HCT116 (cell line): ENCODE measurements at places on chromosomes 2 and 18. TPM values are rescaled to one million over a fixed set of nuclear protein-coding genes. Genes with fewer than 3 reads are reported as not detected.

DNA sequence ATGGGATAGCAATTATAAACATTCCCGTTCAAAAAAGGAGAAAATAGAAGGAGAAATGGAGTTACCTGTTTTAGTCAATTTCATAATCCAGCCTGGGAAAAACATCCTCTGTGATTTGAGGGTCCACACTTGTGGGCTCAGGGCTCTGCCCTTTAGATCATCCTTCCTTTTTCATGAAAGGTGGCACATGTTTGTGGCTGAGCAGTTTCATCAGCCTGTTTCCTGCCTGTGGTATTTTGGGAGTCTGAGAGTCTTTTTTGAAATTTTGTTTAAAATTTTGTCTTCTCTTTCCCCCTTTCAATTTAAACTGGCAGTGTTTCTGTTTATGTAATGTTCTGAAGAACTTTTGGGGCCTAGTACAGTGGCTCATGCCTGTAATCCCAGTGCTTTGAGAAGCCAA lies 84.0 kb downstream of the KIAA1328 start:
- H3K27ac ChIP-seq: no peak overlapping the region
- DNase-seq: no peak
- H3K27me3 ChIP-seq: no peaks in the 10 kb centered on the region
- H3K36me3 ChIP-seq: no peaks in the 10 kb centered on the region
- no peaks in the 10 kb centered on the region for H3K4me1 ChIP-seq

DNA sequence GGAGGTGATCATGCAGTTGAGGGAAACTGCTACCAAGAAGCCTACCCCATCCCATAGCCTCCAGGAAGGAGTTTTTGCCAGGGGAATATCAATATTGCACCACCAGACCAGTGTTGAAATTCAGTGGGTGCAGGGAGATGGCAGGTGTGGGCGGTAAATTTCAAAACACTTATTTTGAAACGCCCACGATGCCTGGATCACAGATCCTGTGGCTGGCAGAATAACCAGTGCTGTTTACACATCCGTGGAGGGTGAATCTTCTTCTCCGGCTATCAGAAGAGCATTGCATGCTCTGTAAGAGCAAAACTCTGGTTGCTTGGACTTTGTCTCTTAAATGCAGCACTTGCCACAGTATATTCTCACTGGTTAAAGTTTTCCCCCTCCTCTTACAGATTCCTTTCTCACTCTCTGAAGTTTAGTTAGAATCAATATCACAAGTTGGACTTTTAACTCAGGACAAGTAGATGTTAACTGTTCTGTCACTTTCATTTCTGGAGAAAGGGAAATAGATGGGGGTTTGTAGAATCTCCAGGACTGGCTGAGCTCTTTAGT lies 70.5 kb upstream of the ZCCHC2 start:
- no peaks in the 10 kb centered on the region for H3K36me3 ChIP-seq
- H3K27ac ChIP-seq: no peak overlapping the region
- H3K4me1 ChIP-seq: peaks cover 30% of the 10 kb centered on the region
- DNase-seq: no peak
- H3K27me3 ChIP-seq: no peaks in the 10 kb centered on the region

GRCh38 chr2:11023326-11024258 lies 111.9 kb downstream of the KCNF1 start:
- H3K27me3 ChIP-seq: no peaks in the 10 kb centered on the region
- H3K36me3 ChIP-seq: no peaks in the 10 kb centered on the region
- peaks cover 17% of the 10 kb centered on the region for H3K4me1 ChIP-seq
- no peak overlapping the region for H3K4me3 ChIP-seq
- DNase-seq: no peak

CRYBA2 gene
- not detected for total RNA-seq

AGXT gene
- total RNA-seq: 0.34 TPM

GRCh38 chr2:191831410-191831994 lies 15.4 kb downstream of the CAVIN2 start:
- no peak for DNase-seq
- no peaks in the 10 kb centered on the region for H3K36me3 ChIP-seq
- no peak overlapping the region for H3K27ac ChIP-seq
- no peak overlapping the region for H3K4me3 ChIP-seq
- no peaks in the 10 kb centered on the region for H3K4me1 ChIP-seq

DNA sequence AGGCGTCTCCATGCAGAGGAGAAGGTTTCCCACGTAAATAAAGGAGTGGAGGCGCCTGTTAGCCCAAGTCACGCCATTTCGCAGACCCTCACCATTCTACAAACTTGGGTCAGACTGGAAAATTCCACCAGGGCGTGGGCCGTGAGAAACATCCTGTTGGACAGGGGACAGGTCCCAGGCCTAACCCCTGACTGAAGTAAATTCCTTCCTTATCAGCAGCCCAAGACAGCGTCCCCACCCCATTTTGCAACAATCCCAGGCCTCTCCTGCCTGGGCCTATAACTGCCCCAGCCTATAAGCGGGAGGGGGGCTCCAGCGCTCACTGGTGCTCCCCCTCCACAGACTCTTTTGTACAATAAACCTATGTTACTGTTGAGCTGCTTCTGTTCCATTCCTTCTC lies 57.3 kb upstream of the CBLN2 start:
- no peaks in the 10 kb centered on the region for H3K27me3 ChIP-seq
- H3K36me3 ChIP-seq: no peaks in the 10 kb centered on the region
- H3K27ac ChIP-seq: no peak overlapping the region

GRCh38 chr2:157433394-157433793 lies 10.5 kb downstream of the CYTIP start:
- no peak overlapping the region for H3K27ac ChIP-seq
- no peaks in the 10 kb centered on the region for H3K36me3 ChIP-seq
- H3K4me1 ChIP-seq: no peaks in the 10 kb centered on the region
- DNase-seq: no peak
- H3K27me3 ChIP-seq: no peaks in the 10 kb centered on the region
- H3K4me3 ChIP-seq: no peak overlapping the region

GRCh38 chr2:65630643-65631042 lies 198.2 kb upstream of the SPRED2 start:
- no peak overlapping the region for H3K4me3 ChIP-seq
- H3K27me3 ChIP-seq: no peaks in the 10 kb centered on the region
- no peak overlapping the region for H3K27ac ChIP-seq
- no peak for DNase-seq
- H3K4me1 ChIP-seq: no peaks in the 10 kb centered on the region
- no peaks in the 10 kb centered on the region for H3K36me3 ChIP-seq

- H3K27me3 ChIP-seq: no peaks in the 10 kb centered on the region
- DNase-seq: no peak
- H3K4me3 ChIP-seq: no peak overlapping the region
- no peaks in the 10 kb centered on the region for H3K4me1 ChIP-seq
These were observed 86.9 kb upstream of the GPC1 start for GRCh38 chr2:240348522-240348921.

SLC39A6 gene
- 70.5 TPM for total RNA-seq

DNA sequence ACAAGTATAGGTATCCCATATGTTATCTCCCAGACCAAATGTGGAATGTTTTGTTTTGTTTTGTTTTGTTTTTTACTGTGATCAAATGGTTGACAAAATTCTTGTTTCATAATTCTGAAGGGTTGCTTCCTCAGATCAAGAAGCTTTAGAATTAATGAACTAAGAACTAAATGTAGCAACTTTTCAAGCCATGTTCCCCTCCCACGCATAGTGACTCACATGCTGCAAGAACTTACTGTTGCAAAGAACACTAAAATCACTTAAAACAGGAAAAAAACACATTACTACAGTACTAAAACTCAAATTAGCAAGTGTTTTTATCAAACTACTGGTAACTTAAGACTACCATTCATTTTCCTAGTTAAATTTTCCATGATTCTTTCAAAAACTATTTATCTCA lies 30.6 kb downstream of the HNRNPLL start:
- no peaks in the 10 kb centered on the region for H3K27me3 ChIP-seq
- no peak overlapping the region for H3K27ac ChIP-seq
- H3K4me3 ChIP-seq: no peak overlapping the region
- peaks cover 14% of the 10 kb centered on the region for H3K36me3 ChIP-seq
- H3K4me1 ChIP-seq: no peaks in the 10 kb centered on the region

GPAT2 gene
- total RNA-seq: 54.2 TPM

GRCh38 chr2:223995569-223995968 lies 38.3 kb downstream of the MRPL44 start:
- no peaks in the 10 kb centered on the region for H3K27me3 ChIP-seq
- H3K27ac ChIP-seq: no peak overlapping the region
- H3K4me1 ChIP-seq: no peaks in the 10 kb centered on the region
- no peak overlapping the region for H3K4me3 ChIP-seq

- H3K27me3 ChIP-seq: no peaks in the 10 kb centered on the region
- no peak overlapping the region for H3K27ac ChIP-seq
- no peak overlapping the region for H3K4me3 ChIP-seq
- no peaks in the 10 kb centered on the region for H3K36me3 ChIP-seq
- DNase-seq: no peak
- no peaks in the 10 kb centered on the region; the same call in 1 of the 2 replicates for H3K4me1 ChIP-seq
These were observed 87.9 kb downstream of the RAB31 start for GRCh38 chr18:9796011-9796410.

- no peaks in the 10 kb centered on the region for H3K36me3 ChIP-seq
- no peak overlapping the region for H3K27ac ChIP-seq
- DNase-seq: no peak
- no peak overlapping the region for H3K4me3 ChIP-seq
These were observed 657.1 kb upstream of the SOX11 start for GRCh38 chr2:5035057-5035488.

- H3K27ac ChIP-seq: no peak overlapping the region
- no peaks in the 10 kb centered on the region for H3K27me3 ChIP-seq
- H3K4me3 ChIP-seq: no peak overlapping the region
- H3K4me1 ChIP-seq: peaks cover 6% of the 10 kb centered on the region; the same call in 1 of the 2 replicates
- DNase-seq: no peak
These were observed 877.6 kb downstream of the SLC4A3 start for GRCh38 chr2:220504938-220505503.

GRCh38 chr2:199847181-199847864 lies 3.7 kb downstream of the FTCDNL1 start:
- no peak overlapping the region for H3K27ac ChIP-seq
- no peaks in the 10 kb centered on the region for H3K36me3 ChIP-seq
- no peaks in the 10 kb centered on the region for H3K27me3 ChIP-seq
- H3K4me1 ChIP-seq: peaks cover 3% of the 10 kb centered on the region; the same call in 1 of the 2 replicates
- no peak for DNase-seq
- no peak overlapping the region for H3K4me3 ChIP-seq
